ENCODE measurements at places on chromosomes 1 and 21.

DNA sequence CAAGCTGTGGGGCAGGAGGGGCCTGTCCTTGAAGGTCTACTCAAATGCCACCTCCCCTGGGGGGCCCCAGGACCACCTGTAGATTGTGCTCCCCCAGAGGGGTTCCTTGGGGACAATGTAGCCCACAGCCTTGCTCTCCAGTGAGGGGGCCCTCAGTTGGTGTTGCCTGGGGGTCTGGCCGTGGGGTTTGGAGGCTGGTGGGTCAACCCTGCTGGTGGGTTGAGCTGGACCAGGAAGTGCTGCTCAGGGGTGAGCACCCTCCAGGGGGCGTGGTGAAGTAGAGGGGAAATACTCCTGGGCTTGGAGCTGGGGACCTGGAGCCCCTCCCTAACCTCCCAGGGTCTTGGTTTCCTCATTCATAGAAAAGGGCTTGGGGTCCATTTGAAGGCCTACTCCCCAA is 143.6 kb upstream of the WNT4 start:
- no peak for DNase-seq

DNA sequence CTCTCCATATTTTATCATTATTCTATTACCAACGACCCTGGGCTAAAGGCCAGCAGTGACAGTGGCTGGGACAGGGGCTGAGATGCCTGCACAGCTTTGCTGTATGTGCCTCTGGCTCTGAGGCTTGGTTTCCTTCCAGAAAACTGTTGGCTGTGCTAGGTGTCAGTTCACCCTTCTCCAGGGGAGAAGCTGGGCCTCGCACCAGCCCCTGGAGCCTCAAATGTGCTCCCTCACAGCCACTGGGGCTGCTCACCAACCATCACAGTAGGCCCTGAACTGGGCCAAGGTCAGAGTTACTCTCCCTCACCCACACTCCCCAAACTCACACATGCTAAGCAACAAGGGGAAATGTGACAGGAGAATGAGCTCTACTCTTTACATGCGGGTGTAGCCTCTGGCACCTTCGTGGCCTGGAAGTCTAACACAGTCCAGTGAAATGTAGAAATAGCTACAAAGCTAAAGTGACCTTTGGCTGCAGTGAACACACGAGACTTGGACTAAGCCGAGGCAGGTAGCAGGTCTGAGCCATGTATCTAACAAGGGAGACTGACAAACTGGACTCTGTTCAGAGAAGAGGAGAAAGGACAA is 4.7 kb upstream of the CD160 start:
- no peak for DNase-seq

GRCh38 chr1:67053535-67053784 is 488 bp downstream of the SLC35D1 start:
- peak; percentile 61 for DNase-seq

GRCh38 chr1:20212685-20213331 is 26.5 kb upstream of the PLA2G2C start:
- DNase-seq: peak; percentile 57

GRCh38 chr1:171389171-171389570 is 75.2 kb downstream of the FMO4 start:
- DNase-seq: no peak

GRCh38 chr1:117327011-117327410 is 40.2 kb upstream of the MAN1A2 start:
- DNase-seq: no peak

DNA sequence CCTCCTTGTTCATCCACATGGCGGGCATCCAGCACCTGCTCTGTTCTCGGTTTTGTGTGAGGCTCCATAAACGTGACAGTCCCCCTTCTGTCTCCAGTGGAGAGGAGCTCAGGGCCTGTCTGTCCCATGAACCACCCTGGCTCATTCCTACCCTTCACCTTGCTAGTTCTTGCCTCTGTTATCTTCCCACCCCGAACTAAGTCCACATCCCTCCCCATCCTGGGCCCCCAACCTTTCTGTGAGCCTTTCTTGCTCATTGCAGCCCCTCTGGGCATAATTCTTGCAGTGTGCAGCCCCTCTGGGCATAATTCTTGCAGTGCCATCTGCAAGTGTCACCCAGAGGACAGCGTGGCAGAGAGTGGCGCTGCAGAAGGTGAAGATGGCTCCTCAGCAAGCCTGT is 216.7 kb upstream of the TMEM51 start:
- no peak for DNase-seq

DNA sequence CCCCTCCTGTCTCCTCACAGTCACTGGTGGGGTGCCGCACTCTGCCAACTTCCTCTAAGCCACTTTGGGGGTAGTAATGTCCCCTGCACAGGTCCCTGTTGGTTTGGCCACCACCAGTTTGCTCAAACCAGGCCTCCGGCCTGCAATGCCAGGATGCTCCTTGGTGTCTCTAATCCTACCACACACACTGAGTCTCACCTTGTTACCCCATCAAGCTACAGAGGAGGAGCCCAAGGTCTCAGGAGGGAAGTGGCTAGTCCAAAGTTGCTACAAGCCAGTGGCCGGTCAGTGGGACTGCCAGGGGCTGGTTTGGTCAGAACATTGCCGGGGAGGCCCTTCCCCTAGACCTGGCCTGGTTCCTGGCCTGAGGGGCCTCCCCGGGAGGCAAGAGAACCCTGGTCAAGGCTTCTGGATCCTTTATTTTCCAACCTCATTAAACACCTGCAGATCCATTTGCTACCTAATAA is 21.5 kb upstream of the LRP8 start:
- DNase-seq: no peak

DNA sequence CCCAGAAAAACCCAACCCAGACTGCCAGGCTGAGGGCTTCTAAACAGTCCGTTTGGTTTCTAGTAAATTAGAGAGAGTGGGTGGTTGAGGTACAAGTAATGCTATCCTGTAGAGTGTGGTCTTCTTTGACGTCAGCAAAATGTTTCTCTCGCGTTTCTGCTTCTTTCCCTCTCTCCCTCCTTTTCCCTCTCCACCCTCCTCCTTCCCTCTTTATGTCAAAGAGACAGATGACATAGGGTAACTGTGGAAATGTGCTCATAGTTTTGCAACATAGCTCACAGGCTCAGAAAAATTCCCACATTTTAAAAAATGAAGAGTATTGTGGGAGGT is 158.3 kb downstream of the TOMM20 start:
- no peak for DNase-seq

GRCh38 chr1:172662464-172663109 is 3.7 kb downstream of the FASLG start:
- peak; percentile 84 for DNase-seq

DNA sequence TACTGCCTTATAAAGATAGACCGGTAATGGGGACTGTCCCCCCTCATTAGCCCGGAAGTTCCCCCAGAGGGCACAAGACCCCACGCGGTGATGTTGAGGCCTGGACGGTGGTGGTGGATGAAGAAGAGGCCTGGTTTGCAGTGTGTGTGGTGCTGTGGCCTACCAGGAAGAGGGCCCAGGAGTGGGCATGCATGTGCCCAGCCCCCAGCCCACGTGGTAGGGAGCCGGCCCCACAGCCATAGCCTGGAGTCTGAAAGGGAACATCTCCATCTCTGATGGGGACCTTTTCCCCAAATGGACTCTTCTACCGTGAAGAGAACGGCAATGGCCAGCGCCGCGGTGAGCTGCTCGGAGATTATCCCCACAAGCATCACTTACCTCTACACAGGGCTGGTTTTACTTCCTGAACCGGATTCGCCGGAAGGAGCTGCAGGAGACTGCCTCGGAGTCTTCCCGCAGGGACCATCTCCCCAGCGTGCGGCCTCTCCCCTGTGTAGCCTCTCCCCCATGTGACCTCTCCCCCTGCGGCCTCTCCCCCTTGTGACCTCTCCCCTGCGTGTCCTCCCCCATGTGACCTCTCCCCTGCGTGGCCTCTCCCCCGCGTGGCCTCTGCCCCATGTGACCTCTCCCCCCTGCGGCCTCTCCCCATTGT is 20.6 kb downstream of the RRP1 start:
- no peak for DNase-seq

DNA sequence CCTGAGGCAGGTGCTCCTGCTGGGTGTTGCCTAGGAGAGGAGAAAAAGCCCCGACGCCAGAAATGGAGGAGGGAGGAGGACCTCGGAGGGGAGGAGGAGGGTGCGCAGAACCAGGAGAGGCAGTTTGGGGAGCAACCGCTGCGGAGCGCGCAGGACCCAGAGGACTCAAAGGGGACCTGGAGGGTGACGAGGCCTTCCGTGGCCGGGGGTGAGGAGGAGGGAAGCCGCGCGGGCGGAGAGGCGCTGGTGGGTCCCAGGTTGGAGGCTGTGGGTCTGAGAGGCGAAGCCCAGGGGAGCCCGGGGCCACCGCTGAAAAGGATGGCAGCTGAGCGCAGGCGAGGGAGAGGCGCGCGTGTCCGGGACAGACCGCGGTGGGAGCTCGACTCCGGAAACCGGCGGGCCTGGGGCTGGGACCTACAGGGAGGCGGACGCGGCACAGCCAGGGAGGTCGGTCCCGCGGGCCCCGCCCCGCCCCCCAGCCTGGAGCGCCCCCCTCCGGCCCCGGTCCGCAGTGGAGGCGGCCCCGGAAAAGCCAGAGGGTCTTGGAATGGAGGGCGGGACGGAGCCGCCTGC is 15.1 kb downstream of the RNF223 start:
- no peak for DNase-seq

- no peak for DNase-seq
Measured at GRCh38 chr1:82589588-82589987, 788.9 kb downstream of the ADGRL2 start.

GRCh38 chr1:85504417-85504816 is 39.5 kb upstream of the DDAH1 start:
- no peak for DNase-seq

DNA sequence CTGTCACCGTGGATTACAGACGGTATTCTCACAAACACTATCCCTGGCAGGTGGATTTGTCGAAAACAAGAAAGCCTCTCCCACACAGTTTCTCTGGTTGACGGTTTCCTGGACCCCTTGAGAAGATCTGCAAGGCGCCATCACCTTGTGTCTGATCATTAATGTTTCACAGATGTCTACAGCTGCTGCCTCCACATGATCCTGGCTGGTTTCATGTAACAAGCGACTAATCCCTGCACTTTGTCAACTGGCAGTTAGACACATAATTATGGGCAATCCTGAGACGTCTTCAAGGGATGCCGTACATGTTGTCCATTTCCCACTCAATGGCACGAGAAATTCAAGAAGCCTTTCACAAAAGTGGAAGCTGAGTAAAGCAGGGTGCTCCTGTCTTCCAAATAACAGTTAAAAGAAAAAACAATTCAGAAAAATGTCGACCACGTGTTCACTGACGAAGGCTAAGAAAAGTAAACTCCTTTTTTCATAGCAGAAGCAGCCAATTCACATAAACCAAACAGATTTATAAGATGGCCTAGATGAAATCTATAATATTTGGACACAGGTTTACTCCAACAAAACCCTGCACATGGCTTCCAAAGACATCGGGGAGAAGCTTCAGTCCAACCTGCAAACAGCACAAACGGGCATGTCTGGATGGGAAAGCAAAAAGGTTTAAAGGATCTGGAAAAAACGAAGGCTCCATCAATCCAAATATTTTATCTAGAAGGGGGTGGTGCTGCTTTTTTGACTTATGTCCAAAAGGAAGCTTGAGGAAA is 52.2 kb downstream of the CAPZB start:
- no peak for DNase-seq

Data from activated T-cell treated with anti-CD3 and anti-CD28 coated beads, Interleukin-2, amount 50 U/mL, for 1 hour (primary cell).